IPS DF 19.7 (cell line): ENCODE measurements at places on chromosomes 2 and 18.

- DNase-seq: peak; percentile 28
Observed at GRCh38 chr2:136527560-136527959, 237.8 kb upstream of the THSD7B start.

DNA sequence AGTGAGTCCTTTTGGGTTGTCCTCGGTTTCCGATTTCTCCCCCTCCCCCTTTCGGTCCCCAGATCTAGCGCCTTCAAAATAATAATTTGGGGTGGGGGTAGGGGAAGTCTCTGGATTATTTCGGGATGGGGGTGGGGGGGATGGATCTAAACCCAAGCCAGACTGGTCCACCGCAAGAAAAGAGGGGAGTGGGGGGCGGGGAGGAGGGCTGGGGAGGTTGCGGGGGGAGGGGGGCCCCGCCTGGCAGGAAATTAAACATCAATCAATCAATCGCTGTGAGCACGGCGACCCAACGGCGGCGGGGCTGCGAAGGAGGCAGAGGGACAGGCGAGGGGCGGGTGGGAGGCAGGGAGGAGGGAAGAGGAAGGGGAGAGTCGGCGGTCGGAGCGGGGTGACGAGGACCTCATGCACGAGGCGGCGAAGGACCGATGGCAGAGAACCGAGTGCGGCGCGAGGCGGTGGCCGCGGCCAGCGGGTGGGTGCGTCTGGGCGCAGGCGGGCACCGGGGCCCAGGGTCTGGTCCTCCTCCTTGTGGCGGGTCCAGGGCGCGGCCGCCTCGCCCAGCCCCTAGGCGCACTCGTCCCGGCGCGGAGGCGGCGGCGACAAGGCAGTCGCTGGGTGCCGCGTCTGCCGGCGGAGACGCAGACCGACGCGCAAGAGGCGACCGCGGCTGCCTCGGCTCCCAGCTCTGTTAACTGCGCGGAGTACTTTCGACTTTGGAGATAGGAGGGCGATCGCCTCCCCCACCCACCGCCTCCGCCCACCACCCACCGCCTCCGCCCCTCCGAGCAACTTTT, 468 bp upstream of the SATB2 start:
- no peak for DNase-seq

- peak; percentile 38 for DNase-seq
Observed at GRCh38 chr2:50729306-50730049, 302.5 kb downstream of the NRXN1 start.

GRCh38 chr2:7467782-7468447, 550.7 kb downstream of the RNF144A start:
- DNase-seq: no peak

- no peak for DNase-seq
Observed at GRCh38 chr2:226756131-226756530, 43.5 kb downstream of the IRS1 start.

DNA sequence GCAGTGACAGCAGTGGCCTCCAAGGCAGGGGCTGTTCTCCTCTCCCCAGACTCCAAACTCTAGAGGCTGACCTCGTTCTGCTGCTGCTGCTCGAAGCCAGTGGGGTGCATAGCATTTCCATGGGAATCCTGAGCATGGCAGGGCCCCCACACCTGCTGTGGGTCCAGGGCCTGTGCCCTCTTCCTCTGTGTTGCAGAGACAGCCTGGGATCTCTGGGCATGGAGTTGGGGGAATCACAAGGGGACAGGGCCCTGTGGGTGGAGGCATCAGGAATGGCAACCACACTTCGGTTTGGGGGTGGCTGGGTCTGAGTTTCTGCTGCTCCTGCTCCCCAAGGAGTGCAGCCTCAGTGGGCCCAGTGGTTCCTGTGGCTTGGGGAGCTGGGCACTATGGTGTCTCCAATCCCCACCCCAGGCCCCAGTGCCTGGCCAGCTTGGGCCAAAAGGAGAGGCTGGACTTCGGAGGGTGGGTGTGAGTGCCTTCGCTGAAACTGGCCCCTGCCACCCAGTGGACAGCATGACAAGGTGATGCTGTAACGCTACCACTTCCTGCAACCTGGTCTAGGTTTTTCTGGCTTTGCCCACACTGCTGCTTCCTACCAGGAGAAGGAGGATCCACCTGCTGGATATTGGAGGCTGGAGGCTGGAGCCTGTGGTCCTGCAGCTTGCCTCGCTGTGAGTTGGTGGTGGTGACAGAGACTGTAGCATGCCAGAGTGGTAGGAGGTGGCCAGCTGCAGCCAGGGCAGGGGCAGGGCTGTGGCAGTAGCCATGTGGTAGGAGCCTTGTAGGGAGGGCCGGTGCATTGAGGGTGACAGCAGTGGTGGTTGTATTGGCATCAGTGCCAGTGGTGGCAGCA, 56.6 kb downstream of the SOWAHC start:
- DNase-seq: no peak

GRCh38 chr18:39172695-39173421, 1607.3 kb upstream of the CELF4 start:
- DNase-seq: no peak

GRCh38 chr18:11025671-11026070, 123.7 kb downstream of the PIEZO2 start:
- DNase-seq: no peak

GRCh38 chr2:144798034-144798433, 278.1 kb upstream of the ZEB2 start:
- no peak for DNase-seq

- peak; percentile 23 for DNase-seq
Observed at GRCh38 chr18:75915941-75916623, 488.6 kb upstream of the SMIM21 start.

GRCh38 chr2:38106405-38107094, 30.6 kb upstream of the CYP1B1 start:
- DNase-seq: no peak

GRCh38 chr18:67938660-67939059, 422.1 kb upstream of the DSEL start:
- DNase-seq: no peak

- DNase-seq: no peak
Observed at GRCh38 chr2:85804583-85804982, 50.8 kb downstream of the ATOH8 start.

- no peak for DNase-seq
Observed at GRCh38 chr2:124289615-124290014, 264.5 kb downstream of the CNTNAP5 start.

- DNase-seq: no peak
Observed at GRCh38 chr2:100292022-100292580, 30.2 kb downstream of the LONRF2 start.

DNA sequence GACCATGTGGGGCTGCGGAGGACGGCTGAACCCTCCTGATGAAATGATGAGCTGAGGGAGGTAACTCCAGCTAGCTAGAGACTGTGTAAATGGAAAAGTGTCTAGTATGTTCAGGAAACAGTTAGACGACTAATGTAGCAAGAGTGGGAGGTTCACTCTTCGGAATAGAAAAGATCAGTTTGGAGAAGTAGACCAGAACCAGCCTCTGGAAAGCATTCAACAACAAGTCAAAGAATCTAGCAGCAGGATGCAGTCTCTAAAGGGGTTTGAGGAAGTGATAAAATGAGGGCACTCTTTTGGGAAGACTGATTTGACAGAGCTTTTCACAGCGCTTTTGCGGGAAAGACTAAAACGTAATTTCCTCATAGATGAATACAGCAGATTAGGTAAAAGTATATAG, 79.6 kb downstream of the GAREM1 start:
- DNase-seq: no peak

- DNase-seq: no peak
Observed at GRCh38 chr2:31337197-31337596, 77.3 kb downstream of the XDH start.

DNA sequence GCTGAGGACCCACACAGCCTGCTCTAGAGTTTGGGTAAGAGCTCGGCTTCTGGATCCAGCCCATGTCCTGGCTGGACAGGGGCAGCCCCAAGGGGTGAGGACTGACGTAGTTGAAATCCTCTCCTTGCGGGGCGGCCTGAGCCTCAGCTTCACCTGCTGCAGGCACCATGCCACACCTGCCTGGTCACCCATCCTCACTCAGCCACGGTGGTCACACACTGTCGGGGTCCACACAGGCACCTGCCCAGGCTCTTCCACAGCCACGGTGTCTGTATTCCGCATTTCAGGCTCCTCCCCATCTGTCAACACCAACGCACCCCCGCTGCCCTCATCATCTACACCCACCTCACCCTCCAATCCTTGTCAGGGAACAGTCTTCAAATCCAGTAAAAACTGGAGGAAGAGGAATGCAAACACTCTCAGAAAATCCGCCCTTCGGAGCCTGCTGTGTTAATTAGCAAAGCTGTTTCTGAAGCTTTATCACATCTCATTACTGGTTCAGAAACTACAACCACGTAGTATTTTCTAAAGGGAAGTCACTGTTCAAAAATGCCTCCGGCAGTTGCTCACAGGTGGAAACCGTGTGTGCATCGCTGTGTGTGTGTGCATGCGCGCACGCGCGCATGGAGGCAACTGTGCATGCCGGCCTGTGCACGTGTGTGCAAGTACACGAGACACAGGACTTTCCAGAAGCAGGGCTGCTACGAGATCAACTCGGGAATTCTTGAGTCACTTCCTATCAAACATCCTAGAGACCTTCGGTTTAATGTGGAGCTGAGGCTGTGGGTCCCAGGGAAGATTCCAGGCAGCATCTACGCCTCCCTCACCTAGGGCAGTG, 38.2 kb downstream of the SLC66A2 start:
- no peak for DNase-seq

- DNase-seq: no peak
Observed at GRCh38 chr2:11658208-11659114, 11.5 kb downstream of the NTSR2 start.

GRCh38 chr2:54254180-54254579, 1.8 kb downstream of the TSPYL6 start:
- no peak for DNase-seq

GRCh38 chr2:11889854-11890253, 143.4 kb downstream of the LPIN1 start:
- DNase-seq: no peak

- DNase-seq: no peak
Observed at GRCh38 chr2:119174216-119174992, 15.9 kb upstream of the C1QL2 start.
